Kidney capillary endothelial cell (primary cell): ENCODE measurements at places on chromosomes 2 and 18.

DNA sequence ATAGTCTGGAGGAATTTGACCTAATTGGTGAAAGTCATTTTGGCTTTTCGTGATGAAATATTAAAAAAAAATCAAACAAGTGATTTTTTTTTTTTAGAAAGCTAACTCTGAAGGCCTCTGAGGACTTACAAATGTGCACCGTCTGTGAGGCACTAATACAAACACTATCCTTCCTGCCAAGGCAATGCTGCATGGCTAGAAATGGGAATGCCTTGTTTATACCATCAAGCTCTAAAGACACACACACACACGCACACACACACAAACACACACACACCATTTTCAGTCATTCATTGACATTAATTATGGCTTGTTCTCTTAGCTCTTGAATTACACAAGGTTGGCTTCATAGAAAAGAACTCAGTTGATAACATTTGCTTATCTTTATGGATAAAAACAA, 1242.0 kb upstream of the ACVR2A start:
- DNase-seq, result no peak

GRCh38 chr2:85915606-85916303, 27.0 kb upstream of the ST3GAL5 start:
- DNase-seq, result no peak

- DNase-seq, result no peak
Measured at GRCh38 chr2:45687964-45688363, 36.5 kb downstream of the PRKCE start.

GRCh38 chr2:170984079-170984478, 55.0 kb downstream of the GORASP2 start:
- DNase-seq, result no peak

DNA sequence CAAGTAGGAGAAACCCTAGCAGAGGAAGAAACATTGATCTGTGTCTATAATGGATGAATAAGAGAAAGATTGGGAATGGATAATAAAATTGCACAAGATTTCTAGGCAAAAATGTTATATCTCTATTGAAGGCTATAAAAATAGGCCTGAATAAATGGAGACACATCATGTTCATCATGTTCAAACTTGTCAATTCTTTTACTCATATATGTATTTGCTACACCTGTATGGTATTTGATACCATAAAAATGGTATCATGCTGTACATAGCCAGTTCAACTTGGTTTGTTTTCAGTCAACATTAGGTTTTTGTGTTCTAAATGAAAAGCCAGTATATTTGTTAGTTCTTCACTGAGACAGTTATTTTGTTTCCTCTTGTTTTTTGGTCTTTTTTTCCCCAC, 132.2 kb upstream of the RNF152 start:
- no peak for DNase-seq

DNA sequence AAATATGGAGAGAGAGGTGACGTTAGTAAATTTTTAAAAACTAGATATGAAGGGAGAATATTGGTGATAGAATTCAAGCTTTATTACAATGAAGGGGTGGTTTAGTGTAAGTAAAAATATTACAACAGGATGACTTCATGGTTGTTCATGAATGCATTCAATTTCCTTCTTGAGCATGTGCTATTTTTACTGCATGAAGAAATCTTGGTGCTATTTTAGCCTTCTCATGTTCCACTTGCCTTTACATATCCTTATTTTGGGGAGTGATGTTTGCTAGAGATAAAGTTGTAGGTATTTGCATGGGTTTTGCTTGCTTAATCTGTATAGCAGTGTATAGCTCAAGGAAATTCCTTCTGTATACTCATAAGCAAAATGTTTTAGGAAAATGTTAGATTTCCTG, 195.0 kb upstream of the MMADHC start:
- DNase-seq, result peak; percentile 10

- no peak for DNase-seq
Measured at GRCh38 chr18:3688690-3689089, 238.7 kb downstream of the TGIF1 start.

DNA sequence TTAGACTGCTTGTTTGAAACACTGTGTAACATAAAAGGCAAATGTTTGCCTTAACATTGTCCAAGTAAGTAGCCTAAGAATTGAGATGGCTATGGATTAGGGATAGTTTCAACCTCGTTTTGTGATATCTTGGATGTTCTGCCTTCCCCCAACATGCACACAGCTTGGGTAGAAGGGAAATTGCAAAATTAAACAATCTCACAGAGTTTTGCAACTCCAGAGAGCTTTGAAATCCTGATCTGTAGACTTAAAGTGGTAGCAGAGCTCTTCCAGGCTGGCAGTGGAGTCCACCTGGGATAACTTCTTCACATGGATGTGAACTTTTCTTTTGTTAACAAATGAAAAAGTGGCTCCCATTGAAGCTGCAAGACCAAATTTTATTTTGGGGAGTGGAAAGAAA, 59.6 kb downstream of the CHRNA1 start:
- no peak for DNase-seq

GRCh38 chr18:46693996-46694395, 37.0 kb upstream of the LOXHD1 start:
- no peak for DNase-seq

DNA sequence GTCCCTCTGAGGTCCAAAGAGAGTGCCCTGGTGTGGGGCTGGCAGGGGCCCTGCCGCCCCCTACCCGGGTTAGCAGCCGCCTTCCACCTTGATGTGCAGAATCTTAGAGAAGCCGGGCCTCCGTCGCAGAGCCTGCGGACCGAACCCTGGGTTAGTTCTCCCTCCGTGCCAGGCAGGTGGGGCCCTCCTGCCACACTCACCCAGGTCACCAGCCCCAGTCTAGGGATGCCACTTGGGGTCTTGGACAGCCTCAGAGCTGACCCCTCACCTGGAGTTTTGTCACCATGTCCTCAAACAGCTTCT, 24.8 kb downstream of the CCT7 start:
- DNase-seq, result no peak

- DNase-seq, result no peak
Measured at GRCh38 chr2:105754994-105755393, 10.3 kb downstream of the NCK2 start.

GRCh38 chr2:191797500-191797899, 49.4 kb downstream of the CAVIN2 start:
- no peak for DNase-seq

GRCh38 chr2:28390746-28391563, 1.7 kb upstream of the FOSL2 start:
- peak; percentile 76 for DNase-seq

DNA sequence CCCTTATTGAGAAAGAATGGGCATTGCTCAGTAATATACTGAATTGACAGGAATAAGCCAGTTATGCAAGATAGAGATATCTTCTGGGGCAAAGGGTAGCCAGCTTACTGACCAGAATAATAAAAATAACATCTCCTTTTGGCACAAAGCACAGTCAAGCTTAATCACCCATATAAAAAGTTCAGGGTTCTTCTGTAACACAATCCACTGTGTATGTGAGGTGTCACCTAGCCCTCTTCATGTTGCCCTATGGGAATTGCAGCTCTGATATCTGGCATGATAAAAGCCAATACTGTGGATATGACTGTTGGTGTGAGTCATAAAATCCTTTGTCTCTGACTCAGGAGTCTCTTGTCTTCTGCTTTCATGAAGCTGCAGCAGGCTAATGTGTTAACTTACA, 90.8 kb downstream of the DSEL start:
- peak; percentile 75 for DNase-seq

DNA sequence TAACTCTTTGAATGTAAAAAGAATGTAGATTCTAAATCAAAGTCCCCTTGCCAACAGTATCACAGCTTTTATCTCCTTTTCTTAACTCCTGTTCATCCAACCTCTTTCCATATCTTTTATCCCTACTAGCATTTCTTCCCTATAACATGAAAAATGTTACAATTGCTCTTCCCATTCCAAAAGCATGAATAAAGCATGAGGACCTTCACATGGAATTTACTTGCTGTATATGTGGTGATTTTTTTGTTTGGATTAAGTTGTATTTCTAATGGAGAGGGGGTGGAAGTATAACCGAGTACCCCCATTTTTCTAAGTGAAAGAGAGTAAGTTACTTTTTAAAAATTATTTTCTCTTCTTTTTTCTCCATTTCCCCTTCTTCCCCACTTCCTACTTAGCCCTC, 94.9 kb upstream of the RBBP8 start:
- DNase-seq, result no peak

DNA sequence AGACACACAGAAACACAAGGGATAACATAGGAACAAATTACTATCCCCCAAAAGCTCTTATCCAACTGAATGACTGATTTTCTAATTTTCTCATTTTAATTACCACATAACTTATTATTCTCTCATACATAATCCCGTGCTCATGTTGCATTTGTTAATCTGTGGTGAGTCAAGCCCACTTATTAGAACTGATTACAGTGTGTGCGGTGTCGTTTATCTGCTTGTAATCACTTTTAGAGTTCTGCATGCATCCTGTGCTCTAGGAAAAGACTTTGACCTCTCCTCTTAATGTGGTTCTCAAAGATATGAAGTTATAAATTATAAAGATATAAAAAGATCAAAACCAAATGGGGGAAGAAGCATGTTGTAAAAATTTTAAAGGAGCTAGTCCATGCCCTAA, 29.7 kb downstream of the CNDP1 start:
- no peak for DNase-seq

- DNase-seq, result peak; percentile 26
Measured at GRCh38 chr2:209331291-209331844, 92.5 kb upstream of the MAP2 start.

DNA sequence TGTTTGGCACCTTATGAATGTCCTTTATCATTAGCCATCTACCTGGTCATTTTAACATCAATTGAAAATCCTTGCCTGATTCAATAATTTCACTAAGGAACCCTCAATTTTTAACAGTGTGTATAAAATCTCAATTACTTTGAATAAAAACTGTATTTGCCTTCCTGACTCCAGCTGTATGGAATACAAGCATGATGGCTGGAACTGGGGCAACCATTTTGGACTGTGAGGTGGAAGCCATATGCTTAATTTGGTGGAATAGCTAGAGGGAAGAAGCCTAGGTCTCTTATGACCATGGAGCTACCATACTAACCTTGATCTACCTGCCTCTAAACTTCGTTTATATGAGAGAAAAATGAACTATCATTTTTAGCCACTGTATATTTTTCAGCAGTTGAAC, 12.5 kb upstream of the RTN4 start:
- DNase-seq, result no peak

GRCh38 chr2:66024391-66024790, 410.5 kb upstream of the MEIS1 start:
- no peak for DNase-seq

GRCh38 chr18:63592471-63592870, 5.3 kb downstream of the SERPINB13 start:
- no peak for DNase-seq

- no peak for DNase-seq
Measured at GRCh38 chr2:186101616-186102015, 363.0 kb downstream of the FSIP2 start.

- no peak for DNase-seq
Measured at GRCh38 chr2:11371092-11371937, 26.9 kb upstream of the ROCK2 start.

DNA sequence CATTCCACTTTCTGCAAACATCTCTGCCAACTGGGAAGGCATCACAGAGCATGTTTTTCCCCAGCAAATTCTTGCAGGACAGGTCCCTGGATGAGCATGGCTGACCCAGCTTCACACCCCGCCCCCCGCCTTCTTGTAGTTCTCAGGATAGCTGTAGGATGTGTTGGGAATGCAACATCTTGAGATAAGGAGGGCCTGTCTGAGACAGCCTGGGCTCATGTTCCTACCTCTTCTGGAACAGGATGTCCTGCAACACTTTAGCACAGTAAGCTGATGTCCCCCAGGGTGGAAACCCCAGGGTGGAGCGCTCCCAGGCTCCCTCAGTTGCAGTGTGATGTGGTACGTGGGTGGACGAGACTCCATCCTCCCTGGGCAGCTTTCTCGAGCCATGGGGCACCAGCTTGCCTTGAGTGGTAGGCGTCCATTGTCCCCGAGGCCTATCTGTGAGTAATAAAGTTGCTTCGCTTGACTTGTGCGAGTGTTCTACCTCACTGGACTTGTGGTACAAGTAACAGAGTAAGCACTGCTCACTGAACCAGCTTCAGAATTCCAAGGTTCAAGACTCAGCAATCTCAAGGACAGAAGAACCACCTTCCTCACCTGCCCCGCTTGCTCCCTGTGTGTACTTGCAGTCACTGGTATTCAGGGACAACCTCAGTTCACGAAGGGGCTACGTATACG, 48.6 kb downstream of the EMX1 start:
- no peak for DNase-seq

- no peak for DNase-seq
Measured at GRCh38 chr18:33161131-33161530, 279.4 kb downstream of the CCDC178 start.

GRCh38 chr2:238406221-238406997, 20.3 kb upstream of the ASB1 start:
- DNase-seq, result no peak

DNA sequence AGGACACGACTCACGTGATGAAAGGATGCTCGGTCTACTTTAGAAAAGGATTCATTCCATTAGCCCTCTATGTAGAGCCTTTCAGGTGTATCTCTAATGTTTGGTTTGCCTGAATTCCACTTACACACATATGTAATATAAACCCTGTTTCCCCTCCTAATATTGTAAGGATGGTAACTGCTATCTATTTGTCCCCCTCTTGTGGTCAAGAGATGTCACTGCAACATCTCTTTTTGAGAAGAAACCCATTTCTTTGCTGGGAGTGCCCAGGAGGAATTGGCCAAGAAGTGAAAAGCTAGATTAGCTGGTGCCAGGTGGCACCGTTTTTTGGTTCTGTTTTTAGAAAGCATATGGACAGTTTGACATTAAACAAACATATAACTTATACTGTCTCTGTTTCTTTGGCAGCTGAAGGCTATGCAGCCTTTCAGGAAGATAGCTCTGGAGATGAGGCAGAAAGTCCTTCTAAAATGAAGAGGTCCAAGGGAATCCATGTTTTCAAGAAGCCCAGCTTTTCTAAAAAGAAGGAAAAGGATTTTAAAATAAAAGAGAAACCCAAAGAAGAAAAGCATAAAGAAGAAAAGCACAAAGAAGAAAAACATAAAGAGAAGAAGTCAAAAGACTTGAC, 41.2 kb downstream of the RALBP1 start:
- DNase-seq, result peak; percentile 67

DNA sequence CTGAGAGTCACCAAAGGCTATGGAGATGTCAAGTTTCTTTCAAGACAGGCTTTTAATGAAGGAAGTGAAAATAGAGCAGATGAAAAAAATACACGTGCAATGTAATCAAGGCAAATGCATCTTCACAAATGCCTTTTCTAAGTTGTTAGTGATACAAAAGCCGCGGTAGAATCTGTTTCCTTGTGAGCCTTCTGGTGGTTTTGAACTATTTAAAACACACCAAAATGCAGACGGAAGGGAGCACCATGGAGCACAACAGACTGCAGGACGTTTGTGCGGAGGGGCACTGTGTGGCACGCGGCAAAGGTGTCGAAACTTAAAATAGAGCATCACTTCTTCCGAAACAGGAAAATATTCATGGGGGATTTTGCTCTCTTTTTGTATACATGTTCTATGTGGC, 65.0 kb upstream of the BOD1L2 start:
- no peak for DNase-seq
